ENCODE measurements at places on chromosomes 5 and 9. TPM values are rescaled to one million over a fixed set of nuclear protein-coding genes. Genes with fewer than 3 reads are reported as not detected.

ITK gene
- 6.3 TPM for total RNA-seq

DNA sequence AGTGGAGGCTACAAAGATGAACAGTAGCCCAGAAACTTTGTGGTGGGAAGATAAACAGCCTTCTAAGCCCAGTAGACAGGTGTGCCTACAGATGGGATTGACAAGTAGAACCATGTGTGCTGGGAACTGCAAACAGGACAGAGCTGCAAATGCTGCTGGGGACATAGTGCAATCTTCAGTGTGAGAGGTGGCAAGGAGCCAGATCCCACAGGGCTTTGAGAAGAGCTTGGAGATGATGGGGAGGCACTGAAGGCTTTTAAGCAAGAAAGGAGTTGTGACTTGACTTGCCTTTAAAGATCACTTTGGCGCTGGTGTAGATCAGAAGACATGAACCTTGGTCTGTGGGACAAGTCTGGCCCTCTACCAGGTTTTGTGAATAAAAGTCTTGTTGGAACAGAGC, 675.2 kb downstream of the ACTL7B start:
- H3K4me1 ChIP-seq = no peaks in the 10 kb centered on the region
- no peak for DNase-seq
- H3K36me3 ChIP-seq = no peaks in the 10 kb centered on the region
- no peak overlapping the region for H3K27ac ChIP-seq

- H3K36me3 ChIP-seq = peaks cover 42% of the 10 kb centered on the region
- peak; percentile 33 for DNase-seq
- no peaks in the 10 kb centered on the region for H3K27me3 ChIP-seq
- peak overlapping the region; percentile 18 for H3K27ac ChIP-seq
Observed at GRCh38 chr9:136014924-136015633, 53.9 kb upstream of the UBAC1 start.

TEX53 gene
- not detected for total RNA-seq

DNA sequence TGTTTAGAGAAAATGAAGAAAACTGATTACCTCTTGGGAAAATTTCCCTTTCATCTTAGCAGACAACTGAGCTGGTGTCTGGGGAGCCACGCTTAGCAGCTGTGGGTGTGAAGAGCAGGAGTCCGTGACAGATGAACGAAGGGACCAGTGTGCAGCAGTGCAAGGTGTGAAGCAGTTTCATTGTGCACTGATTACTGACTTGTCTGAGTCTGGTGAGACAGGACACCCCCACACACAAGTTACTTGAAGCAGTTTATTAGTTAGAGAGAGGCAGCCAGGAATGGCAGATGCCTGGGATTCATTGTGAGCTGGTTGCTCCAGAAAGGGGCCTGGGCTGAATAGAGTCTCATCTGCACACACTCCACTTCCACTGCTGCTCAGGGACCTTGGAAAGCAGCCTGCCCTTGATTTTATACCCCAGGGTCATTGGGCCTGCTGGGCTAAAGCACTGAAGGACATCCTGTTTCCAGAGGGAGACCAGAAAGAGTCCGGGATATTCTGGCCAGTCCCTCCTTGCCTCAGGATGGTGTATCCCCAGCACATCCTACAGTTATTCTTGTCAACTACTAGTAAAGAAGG, 47.4 kb downstream of the FBXL7 start:
- no peaks in the 10 kb centered on the region for H3K27me3 ChIP-seq
- DNase-seq = no peak
- no peak overlapping the region for H3K4me3 ChIP-seq
- H3K27ac ChIP-seq = no peak overlapping the region
- no peaks in the 10 kb centered on the region for H3K36me3 ChIP-seq
- H3K4me1 ChIP-seq = peaks cover 6% of the 10 kb centered on the region

DNA sequence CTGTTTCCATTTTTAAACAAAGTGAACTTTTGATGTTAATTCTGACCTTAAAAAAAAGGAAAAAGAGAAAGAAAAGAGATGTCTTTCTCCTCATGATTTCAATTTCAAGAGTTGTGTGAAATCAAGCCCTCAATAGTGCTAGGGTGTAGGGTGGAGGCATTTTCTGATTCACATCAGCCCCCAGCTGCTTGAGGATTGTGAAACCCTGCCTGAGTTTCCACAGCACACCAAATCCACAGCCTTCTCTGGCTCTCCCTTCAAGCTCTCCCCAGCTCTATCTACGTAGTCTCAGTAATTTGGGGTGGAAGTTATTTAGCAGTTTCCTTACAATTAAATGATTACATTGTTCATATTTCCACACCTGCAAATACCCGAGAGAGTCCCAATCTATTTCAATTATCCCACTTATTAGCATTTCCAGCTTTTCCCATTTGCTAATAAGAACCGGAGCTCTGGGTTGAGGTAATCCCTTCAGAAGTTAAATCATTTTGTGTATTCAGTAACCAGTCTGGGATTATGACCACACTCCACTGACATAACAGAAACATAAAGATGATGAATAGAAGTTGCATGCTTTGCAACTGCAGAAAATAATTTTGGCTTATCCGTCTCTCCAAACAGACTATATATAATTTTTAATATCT, 54.9 kb downstream of the MTX3 start:
- H3K4me1 ChIP-seq = no peaks in the 10 kb centered on the region
- H3K27ac ChIP-seq = no peak overlapping the region
- no peak overlapping the region for H3K4me3 ChIP-seq

GRCh38 chr5:149129181-149129580, 12.1 kb upstream of the ABLIM3 start:
- no peaks in the 10 kb centered on the region for H3K36me3 ChIP-seq
- H3K27me3 ChIP-seq = no peaks in the 10 kb centered on the region
- H3K27ac ChIP-seq = no peak overlapping the region
- H3K4me3 ChIP-seq = no peak overlapping the region

CCNB1 gene
- total RNA-seq = 4.4 TPM

GRCh38 chr9:117030254-117030768, 343.2 kb downstream of the TRIM32 start:
- no peaks in the 10 kb centered on the region for H3K4me1 ChIP-seq
- no peak overlapping the region for H3K27ac ChIP-seq
- no peak overlapping the region for H3K4me3 ChIP-seq
- H3K36me3 ChIP-seq = no peaks in the 10 kb centered on the region
- no peak for DNase-seq

GRCh38 chr5:31913808-31914207, 260.3 kb downstream of the GOLPH3 start:
- H3K36me3 ChIP-seq = no peaks in the 10 kb centered on the region
- no peak for DNase-seq
- no peaks in the 10 kb centered on the region for H3K4me1 ChIP-seq
- H3K4me3 ChIP-seq = no peak overlapping the region

- H3K27me3 ChIP-seq = no peaks in the 10 kb centered on the region
- peaks cover 3% of the 10 kb centered on the region for H3K4me1 ChIP-seq
- H3K36me3 ChIP-seq = peaks cover 9% of the 10 kb centered on the region
- H3K27ac ChIP-seq = no peak overlapping the region
- DNase-seq = no peak
Observed at GRCh38 chr5:169756071-169756765, 119.1 kb downstream of the DOCK2 start.

DNA sequence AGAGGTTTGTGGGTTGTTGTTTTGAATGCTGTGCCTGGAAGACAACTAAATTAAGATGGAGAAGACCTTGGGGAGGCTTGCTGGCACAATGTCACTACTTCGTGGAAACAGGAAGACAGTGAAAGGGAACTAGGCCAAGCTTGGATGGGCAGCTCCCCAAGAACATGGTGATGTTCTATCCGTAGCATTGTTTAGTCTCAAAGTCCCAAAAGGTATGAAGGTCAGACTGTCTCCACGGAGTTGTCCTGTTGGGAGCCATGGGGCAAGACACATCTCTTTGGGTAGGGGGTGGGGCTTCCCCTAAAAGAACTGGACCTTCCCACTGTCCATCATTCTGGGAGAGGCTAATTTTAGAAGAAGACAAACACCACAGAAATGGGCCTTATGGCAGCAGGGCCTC, 140.5 kb downstream of the ENTREP1 start:
- H3K27me3 ChIP-seq = no peaks in the 10 kb centered on the region
- H3K36me3 ChIP-seq = no peaks in the 10 kb centered on the region
- no peaks in the 10 kb centered on the region for H3K4me1 ChIP-seq
- H3K27ac ChIP-seq = no peak overlapping the region

- no peaks in the 10 kb centered on the region for H3K36me3 ChIP-seq
- DNase-seq = no peak
- H3K4me1 ChIP-seq = no peaks in the 10 kb centered on the region
- no peaks in the 10 kb centered on the region for H3K27me3 ChIP-seq
Observed at GRCh38 chr9:107363516-107364152, 80.6 kb downstream of the RAD23B start.

TRIM14 gene
- total RNA-seq = 82.5 TPM

DNA sequence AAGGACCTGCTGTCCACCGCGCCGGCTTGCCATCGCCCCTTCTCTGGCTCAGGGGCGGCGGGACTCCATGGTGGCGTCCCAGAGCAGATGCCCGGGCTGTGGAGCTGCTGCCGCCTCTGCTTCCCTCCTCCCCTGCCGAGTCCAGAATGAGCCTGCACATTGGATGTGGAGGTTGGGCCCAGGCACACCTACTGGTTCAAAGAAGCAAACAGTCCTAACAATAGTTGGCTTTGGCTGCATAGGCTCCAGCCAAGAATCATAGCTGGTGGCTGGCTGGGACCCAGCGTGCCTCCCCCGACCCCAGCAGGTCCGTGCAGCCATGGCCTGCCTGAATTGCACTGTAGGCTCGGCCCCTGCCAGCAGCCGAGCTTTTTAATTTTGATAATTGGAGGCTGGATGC, 25.8 kb downstream of the ADAMTSL2 start:
- H3K4me1 ChIP-seq = peaks cover 59% of the 10 kb centered on the region
- H3K27me3 ChIP-seq = no peaks in the 10 kb centered on the region

TPM2 gene
- 110 TPM for total RNA-seq

SPATA31C1 gene
- not detected for total RNA-seq

DNA sequence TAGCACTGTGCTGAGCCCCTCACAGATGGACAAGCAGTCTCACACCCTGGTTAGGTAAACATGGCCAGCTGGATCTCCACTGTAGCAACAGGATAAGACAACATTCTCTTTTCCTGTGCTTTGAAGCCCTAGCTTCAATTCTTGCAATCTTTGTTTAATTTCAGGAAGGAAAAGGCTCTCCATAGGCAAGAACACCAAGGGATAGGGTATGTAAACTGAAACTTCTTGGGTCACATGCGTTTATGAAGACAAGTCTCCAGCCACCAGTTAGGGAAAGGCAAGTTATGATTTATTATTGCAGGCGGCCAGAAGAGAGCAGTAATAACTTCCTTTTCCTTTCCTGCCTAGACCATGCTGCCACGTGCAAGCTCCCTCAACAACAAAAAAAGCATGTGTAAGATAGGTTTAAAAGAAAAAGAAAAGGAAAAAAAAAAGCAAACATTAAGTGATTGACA, 50.1 kb upstream of the POU5F2 start:
- no peak overlapping the region for H3K27ac ChIP-seq
- no peak for DNase-seq
- H3K27me3 ChIP-seq = no peaks in the 10 kb centered on the region
- H3K4me1 ChIP-seq = peaks cover 18% of the 10 kb centered on the region
- no peak overlapping the region for H3K4me3 ChIP-seq

DNA sequence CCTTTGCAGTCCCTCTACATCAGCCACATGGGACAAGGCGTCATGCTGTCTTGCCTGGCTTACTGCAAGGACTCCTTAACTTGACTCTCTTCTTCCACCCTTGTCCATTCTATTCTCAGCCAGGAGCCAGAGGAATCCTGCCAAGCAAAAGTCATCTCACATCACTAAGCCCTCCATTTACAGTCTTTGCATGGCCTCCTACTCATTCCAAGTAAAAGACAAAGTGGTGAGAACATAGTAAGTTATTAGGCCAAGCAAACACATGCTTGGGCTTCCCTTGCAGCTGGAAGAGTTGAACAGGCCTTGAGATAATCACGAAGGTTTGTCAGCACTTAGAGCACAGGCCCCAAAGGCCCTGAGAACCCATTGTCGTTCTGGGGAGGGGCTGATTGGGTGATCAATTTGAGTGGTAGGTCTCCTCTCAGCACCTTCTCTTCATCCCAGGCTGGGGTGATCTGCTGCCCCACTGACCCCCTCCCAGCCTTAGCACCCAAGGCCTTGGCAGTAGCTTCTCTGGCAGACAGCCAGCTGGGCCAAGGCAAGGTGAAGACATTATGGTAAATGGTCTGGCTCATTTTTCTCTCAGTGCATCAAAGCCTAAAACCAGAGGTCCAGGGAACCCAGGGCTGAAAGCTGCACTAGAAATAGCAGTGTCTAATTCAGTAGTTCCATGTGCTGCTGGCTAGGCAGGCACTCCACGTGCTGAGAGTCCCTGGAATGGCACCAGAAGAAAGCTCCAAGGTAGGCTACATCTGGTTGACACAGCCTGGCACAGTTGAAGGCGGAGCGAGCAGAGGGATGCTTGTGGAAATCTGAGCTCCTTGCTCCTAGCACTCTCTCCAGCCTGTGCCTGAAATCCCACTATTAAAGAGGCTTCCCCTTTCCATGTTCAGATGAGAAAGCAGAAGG, 121.4 kb downstream of the ASTN2 start:
- no peak overlapping the region for H3K4me3 ChIP-seq
- no peaks in the 10 kb centered on the region for H3K27me3 ChIP-seq
- no peak for DNase-seq

ZMAT2 gene
- 42.9 TPM for total RNA-seq

DNA sequence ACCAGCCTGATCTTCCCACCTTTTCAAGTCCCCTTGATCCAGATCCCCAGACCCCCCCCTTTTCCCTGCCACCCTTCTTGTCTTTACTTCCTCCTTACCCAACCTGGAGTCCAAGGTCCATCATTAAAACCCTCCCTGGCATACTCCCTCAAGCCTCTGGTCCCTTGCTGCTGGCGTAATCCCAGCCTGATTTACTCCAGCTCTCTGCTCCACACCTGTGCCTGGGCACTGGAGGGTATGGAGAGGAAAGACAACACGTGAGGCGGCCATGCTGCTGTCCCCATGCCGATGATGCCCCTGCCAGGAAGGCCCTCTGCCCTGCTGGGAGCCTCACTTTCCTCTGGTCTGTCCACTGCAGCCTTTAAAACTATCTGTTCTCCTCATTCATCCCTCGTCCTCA, 5.1 kb downstream of the B4GALT7 start:
- no peak overlapping the region for H3K27ac ChIP-seq
- no peak for DNase-seq
- H3K36me3 ChIP-seq = peaks cover 4% of the 10 kb centered on the region
- H3K27me3 ChIP-seq = no peaks in the 10 kb centered on the region
- peaks cover 21% of the 10 kb centered on the region for H3K4me1 ChIP-seq

GRCh38 chr5:62561896-62562295, 16.7 kb upstream of the LRRC70 start:
- H3K4me3 ChIP-seq = no peak overlapping the region
- no peak for DNase-seq
- no peak overlapping the region for H3K27ac ChIP-seq
- no peaks in the 10 kb centered on the region for H3K27me3 ChIP-seq
- peaks cover 6% of the 10 kb centered on the region for H3K36me3 ChIP-seq
- no peaks in the 10 kb centered on the region for H3K4me1 ChIP-seq

Data from lower lobe of right lung (tissue), 2 donors.